Amniotic stem cell (primary cell): ENCODE measurements at places on chromosomes 4 and X.

- DNase-seq: no peak
These were observed 66.6 kb downstream of the ATP10D start for GRCh38 chr4:47551682-47552081.

DNA sequence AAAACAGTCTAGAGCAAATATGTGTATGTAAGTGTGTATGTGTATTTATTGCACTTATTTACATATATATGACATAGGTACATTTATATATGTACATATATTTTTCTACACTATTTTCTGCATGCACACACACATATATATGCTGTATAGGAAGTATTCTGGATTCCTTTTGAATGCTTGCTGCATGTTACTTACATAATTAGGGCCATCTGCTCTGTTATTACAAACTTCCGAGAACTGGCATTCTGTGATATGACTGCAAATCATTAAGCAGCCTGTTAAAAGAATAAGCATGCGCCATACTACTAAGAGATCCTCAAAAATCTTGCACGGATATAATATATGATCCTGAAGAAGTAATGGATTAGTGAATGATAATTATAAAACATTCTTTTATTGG lies 1157.6 kb upstream of the TENM3 start:
- no peak for DNase-seq

GRCh38 chr4:83866834-83867621 lies 331.1 kb downstream of the GPAT3 start:
- DNase-seq: no peak

DNA sequence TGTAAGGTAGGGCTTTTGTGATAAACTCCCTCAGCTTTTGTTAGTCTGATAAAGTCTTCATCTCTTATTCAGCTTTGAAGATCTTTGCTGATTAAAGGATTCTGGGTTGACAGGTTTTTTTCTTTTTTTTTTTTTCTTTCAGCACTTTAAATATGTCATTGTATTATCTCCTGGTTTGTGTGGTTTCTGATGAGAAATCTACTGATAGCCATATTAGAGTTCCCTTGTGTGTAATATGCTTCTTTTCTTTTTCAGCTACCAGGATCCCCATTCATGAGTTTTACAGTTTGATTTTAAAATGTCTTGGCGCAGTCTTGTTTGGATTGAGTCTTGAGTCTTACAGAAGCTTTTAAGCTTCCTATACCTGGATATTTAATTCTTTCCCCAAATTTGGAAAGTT lies 504.5 kb downstream of the TLL1 start:
- DNase-seq: no peak

DNA sequence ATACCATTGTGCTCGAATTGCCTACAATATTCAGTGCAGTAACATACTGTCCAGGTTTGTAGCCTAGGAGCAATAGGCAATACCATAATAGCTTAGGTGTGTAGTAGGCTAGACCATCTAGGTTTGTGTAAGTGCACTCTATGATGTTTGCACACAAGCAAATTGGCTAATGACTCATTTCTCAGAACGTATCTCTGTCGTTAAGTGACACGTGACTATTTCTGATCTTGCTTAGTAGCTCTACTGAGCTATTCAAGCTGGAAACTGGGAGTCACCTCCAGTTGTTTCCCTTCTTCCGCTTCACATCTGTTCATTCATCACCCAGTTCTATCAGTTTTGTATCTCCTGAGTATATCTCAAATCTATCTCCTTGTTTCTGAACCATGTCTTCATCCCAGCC lies 86.1 kb downstream of the HNRNPD start:
- DNase-seq: no peak

DNA sequence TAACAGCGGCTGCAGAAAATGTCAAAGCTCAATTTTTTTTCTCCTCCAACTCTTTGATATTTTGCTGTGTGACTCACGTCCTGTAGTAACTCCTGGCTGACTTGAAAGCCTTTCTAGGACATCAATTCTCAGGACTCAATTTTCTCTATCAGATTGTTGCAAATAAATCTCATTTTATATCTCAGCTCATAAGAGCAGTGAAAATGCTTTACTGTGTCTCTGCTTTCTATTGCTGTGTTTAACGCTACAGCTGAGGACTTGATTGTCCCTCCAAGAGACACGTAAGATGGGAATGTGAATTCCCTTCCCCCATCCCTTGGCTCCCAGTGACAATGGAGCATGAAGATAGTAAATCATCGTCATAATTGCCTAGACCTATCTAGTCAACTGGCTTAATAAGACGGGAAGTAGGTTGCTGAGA lies 20.5 kb upstream of the CBR4 start:
- DNase-seq: no peak

GRCh38 chr4:188268131-188268908 lies 129.1 kb downstream of the TRIML1 start:
- no peak for DNase-seq

GRCh38 chr4:40337051-40337450 lies 1.9 kb downstream of the CHRNA9 start:
- DNase-seq: no peak

DNA sequence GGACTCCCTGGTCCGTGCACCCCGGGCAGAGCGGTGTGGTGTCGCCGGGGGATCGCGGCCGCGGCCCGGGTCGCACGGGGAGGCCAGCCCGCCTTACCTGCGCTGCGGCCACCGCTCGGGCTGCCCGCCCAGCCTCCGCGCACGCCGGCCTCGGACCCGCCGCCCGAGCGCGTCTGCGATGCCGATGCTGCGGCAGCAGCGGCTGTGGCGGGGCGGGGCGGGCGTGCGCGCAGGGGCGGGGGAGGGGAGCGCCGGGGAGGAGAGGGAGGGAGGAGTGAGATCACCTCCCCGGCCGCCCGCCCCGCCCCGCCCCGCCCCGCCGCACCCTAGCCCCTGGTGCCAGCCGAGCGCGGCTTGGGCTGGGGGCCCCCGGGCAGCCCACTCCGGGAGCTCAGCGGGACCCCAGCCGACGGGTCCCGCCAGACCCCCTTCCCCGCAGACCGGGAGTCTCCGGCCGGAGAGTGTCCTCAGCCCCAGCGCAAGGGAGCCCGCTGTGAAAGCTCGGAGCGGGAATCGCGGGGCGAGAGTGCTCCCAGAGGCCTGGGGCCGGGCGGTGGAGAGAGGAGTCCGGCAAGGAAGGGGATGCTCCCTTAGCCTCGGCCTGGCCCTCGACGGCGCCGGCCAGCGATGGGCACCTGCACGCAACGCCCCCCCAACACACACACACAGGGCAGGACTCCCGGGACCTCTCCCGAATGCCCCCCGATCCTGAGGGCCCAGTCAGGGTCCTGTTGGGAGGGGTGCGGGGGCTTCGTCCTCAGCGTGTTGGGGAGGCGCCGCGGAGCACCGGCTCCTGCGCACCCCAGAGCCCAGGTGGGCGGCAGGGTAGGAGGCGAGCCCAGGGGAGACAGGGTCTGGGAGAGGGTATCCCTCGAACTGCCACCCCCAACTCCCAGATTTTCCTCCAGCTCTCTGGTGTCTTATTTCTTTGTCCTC lies at the start of gene L1CAM:
Gene L1CAM (minus strand): TSS at position 206 of the 936 bp plus-strand sequence. CDS start 10,337 bp downstream, outside the sequence.
- no peak for DNase-seq

DNA sequence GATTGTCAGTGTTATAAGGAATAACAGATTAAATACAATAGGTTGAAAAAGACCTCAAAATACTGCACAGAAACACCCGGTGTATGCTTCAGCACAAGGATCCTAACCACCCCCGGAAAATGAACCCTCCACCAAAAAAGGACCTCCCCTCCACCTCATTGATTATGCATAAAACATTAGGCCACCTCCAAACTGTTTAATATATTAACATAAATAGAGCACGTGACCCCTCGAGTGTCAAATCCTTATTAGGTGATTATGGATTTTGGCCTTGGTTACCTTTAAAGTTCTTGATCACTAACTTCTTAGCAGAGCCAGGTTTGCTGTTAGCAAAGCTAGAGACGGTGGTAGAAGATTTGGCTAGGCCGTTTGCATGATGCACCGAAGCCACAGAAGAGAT lies 958 bp downstream of the CUL4B start:
- no peak for DNase-seq

- no peak for DNase-seq
These were observed 239.2 kb upstream of the GRID2 start for GRCh38 chr4:92064574-92064973.

GRCh38 chr4:56607926-56608325 lies 73.2 kb downstream of the HOPX start:
- DNase-seq: no peak

DNA sequence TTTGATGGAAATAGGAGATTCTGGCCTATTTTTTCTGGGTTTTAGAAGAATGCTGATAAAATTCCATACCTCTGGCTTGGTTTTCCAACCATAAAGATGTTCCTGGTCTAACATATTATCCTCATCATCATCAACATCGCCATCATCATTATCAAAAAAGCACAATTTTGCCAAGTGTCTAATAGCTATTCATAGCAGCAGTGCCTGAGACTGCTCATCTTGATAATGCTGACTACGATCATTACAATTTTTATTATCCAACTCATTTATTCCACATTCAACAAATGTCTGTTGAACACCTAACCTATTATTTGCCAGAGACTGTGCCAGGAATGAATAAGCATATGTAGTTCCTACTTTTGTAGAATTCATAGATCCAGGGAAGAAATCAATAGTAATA lies 303.5 kb upstream of the GATB start:
- no peak for DNase-seq

DNA sequence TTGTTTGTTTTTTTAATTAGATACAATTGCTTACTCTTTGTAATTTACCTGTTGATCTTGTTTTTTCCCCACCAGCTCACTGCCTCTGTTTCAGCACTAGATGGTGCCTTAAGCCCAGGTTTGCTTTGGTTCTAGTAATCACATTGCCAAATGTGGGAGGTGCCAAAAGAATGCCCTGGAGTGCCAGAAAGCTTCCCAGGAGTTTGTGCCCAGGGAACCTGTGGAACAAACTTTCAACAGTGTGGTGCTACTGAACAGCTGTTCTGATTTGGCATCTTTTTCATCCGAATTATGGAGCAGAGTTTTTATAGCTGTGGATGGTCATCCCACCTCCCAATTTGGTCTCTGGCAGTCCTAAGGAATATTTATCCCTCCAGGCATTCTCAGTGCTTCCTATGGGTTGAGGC lies 1000.7 kb downstream of the STIM2 start:
- peak; percentile 21 for DNase-seq
